ENCODE measurements at places on chromosomes 6 and 20.

DNA sequence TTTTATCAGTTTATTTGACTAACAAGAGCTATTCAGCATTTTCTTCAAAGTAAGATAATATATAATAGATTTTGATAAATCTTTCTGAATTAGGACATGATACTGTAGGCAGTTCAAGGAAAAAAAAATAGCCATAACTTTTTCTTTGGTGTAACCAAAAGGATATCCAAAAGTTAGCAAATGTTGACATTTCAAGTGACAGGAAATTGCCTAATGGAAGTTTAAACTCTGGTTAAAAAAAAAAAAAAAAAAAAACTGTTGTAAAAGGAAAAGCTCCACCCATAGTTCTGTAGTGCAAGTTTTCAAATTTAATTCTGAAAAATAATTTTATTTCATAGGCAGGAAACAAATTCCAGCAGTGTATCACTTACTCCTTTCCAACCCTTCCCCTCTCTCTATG lies 18.8 kb downstream of the HEBP2 start:
- no peak for DNase-seq

DNA sequence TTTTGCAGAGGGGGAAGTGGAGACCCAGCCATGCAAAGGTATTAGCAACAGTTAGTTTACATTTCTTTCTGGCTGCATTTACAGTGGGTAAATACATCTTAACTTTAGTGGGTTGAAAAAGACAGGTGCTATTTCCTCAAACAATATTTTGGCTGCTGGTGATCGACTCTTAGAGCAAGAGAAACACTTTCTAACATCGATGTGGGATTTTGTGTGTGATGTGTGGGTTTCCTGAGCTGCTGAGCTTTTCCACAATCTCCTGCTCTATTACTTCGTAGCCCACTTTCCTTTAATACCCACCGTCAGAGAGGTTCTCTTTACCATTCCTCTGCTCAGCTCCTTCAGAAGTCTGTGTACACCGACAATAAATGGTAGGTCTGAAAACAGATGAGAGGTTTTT lies 339.0 kb downstream of the NRN1 start:
- no peak for DNase-seq

DNA sequence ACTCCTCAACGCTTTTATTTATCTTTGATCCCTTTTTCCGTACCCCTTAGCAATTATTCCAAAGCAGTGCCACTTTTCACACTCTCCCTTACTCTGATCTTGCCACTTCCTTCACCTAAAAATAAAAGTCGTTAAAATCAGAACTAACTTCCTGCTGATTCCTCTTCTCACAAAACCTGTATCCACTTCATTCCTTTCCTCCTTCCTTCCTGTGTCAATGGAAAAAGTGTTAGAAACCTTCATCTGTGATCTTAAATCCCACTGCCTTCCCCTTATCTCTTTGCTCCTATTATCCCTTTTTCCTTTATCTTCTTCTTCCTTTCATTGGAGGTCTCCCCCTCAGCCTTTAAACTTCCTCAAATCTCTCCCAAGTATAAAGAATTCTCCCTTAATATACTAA lies 49.2 kb downstream of the GOPC start:
- no peak for DNase-seq

DNA sequence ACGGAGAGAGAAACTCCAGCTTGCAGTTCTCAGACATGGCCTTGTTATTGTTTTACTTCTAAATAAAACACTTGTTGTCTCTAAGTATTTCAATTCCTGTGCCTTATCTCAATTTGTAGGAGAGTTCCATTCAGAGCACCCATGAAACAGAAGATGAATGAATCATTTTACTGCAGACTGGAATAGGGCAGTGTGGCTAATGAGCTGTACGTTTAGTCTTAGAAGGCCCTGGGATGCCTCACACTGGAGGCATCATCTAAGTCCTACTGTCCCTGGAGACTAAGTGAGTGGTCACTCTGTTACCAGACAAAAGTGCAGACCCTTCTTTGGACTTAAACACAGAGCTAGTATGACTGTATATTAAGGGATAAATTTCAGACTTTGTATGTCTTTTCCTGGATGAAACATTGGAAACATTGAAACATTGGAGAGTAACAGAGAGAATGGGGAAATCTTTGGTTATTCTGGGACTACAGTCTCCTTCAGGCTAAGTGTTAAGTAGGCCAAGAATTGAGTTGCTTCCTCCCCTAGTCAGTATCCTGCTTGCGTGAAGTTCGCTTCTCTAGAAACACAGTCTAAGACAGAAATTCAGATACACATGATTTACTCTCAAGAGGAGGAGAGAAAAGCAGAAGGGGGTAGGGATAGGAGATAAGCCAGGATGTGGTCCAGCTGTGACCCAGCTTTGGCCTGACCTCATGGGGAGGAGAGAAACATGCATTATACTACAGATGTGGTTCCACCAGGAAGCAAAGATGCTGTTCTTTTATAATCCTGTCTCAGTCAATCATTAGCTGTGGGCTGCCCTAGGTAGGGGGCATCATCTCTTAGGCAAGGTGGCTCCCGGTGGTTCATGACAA lies 167.4 kb upstream of the BMP2 start:
- DNase-seq: no peak

GRCh38 chr6:138485005-138485545 lies 14.2 kb downstream of the NHSL1 start:
- DNase-seq: no peak

DNA sequence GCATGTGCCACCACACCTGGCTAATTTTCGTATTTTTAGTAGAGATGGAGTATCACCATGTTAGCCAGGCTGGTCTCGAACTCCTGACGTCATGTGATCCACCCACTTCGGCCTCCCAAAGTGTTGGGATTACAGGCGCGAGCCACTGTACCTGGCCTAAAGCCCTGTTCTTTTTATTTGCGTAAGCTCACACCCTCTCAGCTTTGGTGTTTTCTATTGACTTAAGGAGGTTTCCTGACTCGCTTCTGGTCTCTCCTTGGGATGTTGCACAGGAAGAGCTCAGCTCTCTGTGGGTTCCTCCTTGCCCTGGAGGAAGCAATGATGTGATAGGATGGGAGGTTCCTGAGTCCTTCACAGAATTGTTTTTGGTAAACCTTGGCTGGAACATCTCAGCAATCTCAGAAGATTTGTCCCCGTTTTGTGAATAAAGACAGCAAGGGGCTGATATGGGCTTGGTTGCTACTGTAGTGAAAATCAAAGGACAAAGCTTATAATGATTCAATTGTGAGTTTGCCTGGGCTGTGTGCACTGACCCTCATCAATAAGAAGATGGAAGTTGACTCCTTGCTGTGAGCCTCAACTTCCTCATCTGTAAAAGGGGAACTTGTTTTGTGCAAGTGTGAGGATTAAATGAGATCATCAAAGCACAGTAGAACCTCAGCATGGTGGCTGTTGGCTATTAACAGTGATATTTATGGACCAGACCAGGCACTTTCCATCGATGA lies 27.0 kb downstream of the TOX2 start:
- DNase-seq: no peak

GRCh38 chr20:11103866-11104265 lies 430.1 kb upstream of the JAG1 start:
- DNase-seq: no peak

DNA sequence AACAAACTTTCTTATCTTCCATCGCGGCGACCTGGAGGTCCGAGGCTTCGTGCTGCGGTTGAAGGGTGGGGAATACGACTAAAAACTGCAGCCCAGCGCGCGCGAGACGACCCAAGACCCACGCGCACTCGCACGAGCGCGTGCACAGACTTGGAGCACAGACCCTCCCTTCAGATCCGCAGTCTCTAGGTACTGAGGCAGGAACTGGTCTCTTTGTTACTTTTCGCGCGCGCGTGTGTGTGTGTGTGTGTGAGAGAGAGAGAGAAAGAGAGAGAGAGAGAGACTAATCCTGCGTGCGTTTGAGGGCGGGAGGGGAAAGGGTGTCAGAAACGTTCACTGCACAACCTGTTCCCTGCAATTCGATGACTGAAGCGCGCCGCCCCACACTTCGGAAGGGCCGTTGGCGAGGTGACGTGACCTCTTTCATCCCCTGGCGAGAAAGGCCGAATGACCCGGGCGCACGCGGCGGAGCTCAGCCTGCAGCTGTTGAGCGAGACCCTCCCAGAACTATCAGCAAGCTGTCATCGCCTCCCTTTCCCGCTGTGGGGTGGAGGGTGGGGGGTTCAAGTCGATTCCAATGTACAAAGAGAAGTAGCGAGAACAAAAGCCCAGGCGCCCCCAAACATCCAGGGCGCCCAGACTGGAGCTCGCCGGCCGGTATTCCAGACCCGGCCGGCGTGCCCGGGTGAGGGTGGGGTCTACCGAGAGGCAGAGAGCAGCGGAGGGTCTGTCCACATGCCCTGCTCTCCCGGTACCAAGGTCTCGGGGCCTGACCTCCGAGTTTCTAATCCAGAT lies 1.5 kb upstream of the TUBB2B start:
- DNase-seq: no peak

DNA sequence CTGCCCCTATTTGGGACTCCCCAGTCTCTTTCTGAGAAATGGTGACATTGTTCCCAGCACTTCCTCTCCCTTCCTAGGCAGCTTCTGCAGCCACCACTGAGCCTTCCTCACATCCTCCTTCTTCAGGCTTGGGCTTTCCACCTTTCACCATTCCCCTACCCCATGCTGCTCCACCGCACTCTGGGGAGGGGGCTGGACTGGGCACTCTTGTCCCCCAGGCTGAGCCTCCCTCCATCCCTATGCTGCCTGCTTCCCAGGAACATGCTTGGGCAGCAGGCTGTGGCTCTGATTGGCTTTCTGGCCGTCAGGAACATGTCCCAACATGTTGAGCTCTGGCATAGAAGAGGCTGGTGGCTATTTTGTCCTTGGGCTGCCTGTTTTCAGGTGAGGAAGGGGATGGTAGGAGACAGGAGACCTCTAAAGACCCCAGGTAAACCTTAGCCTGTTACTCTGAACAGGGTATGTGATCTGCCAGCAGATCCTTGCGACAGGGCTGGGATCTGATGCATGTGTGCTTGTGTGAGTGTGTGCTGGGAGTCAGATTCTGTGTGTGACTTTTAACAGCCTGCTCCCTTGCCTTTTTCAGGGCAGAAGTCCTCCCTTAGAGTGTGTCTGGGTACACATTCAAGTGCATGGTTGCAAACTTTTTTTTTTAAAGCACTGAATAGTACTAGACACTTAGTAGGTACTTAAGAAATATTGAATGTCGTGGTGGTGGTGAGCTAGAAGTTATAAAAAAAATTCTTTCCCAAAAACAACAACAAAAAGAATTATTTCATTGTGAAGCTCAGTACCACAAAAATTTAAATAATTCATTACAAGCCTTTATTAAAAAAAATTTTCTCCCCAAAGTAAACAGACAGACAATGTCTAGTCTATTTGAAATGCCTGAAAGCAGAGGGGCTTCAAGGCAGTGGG lies 2.1 kb upstream of the CDKN1A start:
- no peak for DNase-seq

GRCh38 chr6:111662072-111662793 lies 56.6 kb upstream of the TRAF3IP2 start:
- DNase-seq: no peak

- DNase-seq: no peak
These were observed 143.7 kb downstream of the SMOC2 start for GRCh38 chr6:168584671-168585070.

GRCh38 chr6:161186173-161186769 lies 87.6 kb downstream of the AGPAT4 start:
- no peak for DNase-seq

GRCh38 chr20:25061103-25061799 lies 3.3 kb upstream of the ACSS1 start:
- no peak for DNase-seq

DNA sequence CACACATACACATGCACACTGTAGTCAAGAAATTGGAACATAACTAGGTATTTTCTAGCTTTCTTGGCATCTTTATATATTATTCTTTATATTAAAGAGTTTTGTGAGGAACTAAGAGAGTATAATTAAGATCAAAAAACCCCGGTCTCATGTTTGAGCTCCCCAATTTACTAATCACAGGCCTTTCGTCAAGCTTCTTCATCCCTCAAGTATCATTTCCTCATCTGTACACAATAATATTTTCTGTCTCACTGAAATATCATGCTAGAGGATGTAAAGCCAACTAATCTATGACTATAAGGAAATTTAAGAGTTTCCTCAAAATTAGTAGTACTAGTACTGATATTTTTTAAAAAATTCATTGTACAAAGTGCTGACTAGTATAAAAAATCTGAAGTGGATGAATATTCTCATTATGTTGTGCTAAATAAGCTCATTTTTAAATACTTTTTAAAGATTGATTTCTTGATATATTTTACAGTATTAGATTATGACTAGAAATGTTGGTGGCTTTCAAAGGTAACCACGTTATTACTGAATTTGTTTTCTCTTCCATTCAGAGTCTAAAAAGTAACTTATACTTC lies 28.0 kb downstream of the PEX3 start:
- DNase-seq: no peak

GRCh38 chr6:35146453-35146852 lies 5.3 kb upstream of the TCP11 start:
- DNase-seq: no peak

Measured in activated T-cell treated with anti-CD3 and anti-CD28 coated beads for 4 hours (primary cell).